ENCODE measurements at places on chromosomes 2 and 18.

DNA sequence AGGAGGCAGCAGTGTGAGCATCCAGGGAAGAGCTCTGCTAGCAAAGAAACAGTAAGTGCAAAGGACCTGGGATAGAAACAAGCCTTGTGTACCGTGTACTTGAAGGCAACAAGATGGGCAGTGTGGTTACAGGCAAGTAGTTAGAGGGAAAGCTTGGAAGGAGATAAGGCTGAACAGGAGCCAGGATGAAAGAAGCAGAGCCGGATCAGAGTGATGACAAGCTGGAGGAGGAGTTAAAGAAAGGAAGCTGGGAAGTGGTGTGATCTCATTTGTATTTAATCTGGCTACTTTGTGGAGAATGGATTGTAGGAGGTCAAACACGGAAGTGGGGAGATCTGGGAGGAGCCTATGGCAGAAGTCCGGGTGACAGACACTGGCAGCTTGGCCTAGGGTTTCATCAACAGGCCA, 44.7 kb upstream of the VPS54 start:
- DNase-seq, result no peak

DNA sequence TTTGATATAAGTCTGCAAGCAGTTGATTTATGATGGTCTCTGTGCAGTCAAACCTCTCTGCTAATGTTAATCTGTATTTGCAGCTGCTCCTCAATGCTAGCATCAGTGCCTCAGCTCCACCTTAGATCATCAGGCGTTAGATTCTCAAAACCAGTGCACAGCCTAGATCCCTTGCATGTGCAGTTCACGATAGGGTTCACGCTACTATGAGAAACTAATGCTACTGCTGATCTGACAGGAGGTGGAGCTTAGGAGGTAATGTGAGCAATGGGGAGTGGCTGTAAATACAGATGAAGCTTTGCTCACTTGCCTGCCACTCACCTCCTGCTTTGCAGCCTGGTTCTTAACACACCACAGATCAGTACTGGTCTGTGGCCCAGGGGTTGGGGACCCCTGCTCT, 18.4 kb downstream of the RBKS start:
- DNase-seq, result no peak

DNA sequence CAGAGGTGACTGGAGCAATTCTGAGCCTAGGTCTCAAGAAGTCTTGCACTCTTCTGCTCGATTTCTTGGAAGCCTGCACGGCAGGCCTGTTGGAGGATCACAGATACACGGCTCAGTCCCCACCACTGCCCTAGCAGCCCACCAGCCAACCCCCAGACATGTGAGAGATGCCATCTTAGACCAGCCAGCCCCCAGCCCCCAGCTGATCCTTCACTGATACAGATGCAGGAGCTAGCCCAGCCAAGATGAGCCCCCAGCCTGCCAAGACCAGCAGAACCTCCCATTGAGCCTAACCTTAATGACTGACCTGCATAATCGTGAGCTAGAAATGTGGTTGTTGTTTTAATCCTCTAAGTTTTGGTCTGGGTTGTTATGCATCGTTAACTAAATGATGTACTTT, 47.5 kb downstream of the INHBB start:
- DNase-seq, result no peak

GRCh38 chr2:75603477-75603876, 42.7 kb upstream of the EVA1A start:
- DNase-seq, result no peak

- DNase-seq, result no peak
These were observed 41.6 kb downstream of the TBC1D8 start for GRCh38 chr2:101109451-101110118.

DNA sequence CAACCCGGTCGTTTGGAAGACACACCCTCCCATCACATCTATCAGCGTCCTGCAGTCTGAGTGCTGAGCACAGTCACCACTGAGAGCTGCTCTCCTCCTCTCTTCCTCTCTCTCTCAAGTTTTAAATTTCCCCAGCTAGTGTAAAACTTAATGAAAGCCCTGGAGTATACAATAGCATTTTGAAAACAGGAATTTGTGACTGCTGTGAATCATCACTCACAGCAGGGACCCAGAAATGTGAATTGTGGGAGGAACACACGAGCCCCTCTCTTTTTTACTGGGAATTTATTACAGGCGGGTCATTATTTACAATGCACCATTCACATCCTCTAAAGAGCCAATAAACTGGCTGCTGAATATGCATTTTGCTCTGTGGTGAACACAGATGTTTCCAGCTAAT, 185.0 kb upstream of the SMIM21 start:
- no peak for DNase-seq

GRCh38 chr2:168392024-168392423, 64.0 kb upstream of the CERS6 start:
- no peak for DNase-seq

GRCh38 chr18:25974630-25975077, 115.8 kb downstream of the SS18 start:
- DNase-seq, result no peak

DNA sequence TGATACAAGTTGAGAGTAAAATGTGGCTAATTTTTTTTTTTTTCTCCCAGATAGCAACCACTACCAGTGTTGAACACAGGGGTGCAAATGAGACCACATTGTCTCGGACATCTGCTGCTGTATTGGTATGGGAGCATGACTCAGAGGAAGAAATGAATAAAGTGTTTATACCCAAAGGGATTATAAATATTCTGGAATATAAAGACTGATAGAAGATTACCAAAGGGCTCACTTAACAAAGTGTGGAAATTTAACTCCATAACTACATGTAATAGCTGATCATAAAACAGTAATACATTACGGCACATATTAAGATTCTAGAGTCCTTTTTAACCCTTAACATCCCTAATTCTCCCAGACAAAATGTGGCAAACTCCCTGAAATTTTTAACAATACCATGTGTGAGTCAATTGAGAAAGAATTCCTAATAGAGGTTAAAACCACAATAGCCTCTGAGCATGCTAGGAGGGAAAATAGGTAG, 1023.0 kb upstream of the ACVR2A start:
- no peak for DNase-seq

GRCh38 chr2:76563730-76564129, 853.0 kb upstream of the GCFC2 start:
- no peak for DNase-seq

DNA sequence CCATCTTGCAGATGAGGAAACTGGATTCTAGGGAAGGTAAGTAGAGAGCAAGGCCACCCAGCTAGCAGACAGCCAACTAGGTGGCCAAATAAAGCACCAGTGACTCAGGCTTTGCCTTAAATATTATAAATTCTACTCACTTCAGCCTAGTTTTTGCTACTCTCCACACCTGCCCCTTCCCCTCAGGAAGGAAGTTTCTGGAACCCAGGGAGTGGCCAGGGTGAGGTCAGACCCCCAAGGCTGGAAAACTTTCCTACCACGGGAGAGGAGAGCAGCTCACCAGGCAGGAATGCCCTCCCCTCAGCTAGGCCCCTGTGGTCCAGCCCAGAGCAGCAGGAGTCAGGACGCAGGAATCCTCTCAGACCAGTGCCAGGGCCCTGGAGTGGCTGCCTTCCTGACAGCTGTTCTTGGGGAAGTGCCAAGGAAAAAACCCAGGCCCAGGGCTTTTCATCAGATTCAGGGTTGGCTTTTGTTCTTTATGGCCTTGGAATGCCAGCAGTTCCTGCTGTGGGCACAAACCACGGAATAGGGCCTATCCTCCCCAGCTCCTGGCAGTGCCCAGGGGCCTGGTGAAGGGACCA, 5.1 kb upstream of the PAX8 start:
- DNase-seq, result no peak

DNA sequence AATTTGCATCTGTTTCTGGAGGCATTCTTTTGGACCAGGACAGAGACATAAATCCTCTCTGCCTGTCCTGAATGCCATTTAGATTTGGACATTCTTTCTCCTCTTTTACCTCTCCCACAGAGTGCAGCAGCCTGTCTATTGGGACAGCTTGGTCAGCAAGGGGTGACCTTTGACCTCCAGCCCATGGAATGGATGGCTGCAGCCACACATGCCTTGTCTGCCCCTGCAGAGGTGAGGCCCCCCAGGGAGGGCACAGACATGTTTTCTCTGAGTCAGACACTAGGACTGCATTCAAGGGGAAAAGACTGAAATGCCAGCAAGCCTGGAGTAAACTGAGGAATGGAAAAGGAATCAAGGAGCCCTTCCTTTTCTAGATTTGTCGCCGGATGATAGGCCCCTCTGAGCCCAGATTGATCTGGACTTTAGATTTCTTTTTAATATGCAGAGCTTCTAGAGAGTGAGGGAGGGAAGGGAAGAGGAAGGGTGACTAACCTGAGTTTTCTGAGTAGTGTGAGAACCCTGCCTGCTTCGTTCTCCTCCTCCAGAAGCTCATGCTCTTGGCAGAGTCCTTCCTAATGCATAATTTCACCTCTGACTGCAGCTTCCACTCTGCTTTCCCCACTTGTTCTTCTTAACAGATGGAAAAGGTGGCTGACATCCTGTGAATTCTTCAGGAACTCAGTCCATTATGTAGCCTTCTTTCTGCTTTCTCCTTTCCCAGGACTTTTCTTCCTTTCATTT, 16.1 kb upstream of the TTLL4 start:
- DNase-seq, result no peak

DNA sequence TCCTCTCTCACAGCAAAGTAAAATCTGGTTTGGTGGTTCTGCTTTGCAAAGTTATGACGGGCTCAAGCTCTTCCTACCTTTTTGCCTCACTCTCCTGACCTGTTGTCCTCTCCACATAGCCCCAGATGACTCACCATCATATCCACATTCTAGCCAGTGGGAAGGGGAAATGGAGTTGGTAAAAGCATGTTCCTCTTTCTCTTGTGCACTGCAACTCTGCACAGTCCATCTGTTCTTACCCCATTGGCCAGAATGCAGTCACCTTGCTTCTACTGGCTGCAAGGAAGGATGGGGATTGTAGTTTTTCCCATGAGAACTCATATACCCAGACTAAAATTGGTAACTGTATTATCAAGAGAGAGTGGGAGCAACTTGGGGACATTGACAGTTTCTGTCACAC, 50.4 kb upstream of the SMIM21 start:
- DNase-seq, result no peak

GRCh38 chr2:222322236-222322635, 23.4 kb upstream of the PAX3 start:
- DNase-seq, result no peak

GRCh38 chr2:152560166-152560565, 157.1 kb downstream of the PRPF40A start:
- no peak for DNase-seq

DNA sequence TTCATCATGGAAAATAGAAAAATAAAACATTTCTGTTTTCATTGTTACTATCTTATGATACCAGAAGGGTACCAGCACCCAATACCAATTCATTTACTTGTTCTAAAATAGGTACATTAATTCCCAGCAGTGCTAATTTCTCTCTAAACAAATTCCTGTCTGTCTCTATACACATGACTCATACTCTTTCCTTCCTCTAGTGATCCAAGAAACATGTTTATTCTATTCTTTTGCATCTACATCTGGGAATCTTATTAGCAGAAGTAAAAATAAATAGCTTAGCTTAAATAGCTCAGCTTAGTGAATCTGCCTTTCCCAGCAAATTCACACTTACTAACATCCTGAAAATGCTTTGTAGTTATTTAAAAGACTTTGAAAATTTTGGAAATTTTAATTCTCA, 84.5 kb upstream of the MAPRE2 start:
- DNase-seq, result no peak

- DNase-seq, result no peak
These were observed 896 bp upstream of the ASXL3 start for GRCh38 chr18:33576999-33577646.

Data from stimulated activated CD4-positive, alpha-beta T cell treated with anti-CD3 and anti-CD28 coated beads, Interleukin-2, amount 100 ng/mL, for 24 hours (primary cell).